ENCODE measurements at places on chromosomes 7 and 10.

DNA sequence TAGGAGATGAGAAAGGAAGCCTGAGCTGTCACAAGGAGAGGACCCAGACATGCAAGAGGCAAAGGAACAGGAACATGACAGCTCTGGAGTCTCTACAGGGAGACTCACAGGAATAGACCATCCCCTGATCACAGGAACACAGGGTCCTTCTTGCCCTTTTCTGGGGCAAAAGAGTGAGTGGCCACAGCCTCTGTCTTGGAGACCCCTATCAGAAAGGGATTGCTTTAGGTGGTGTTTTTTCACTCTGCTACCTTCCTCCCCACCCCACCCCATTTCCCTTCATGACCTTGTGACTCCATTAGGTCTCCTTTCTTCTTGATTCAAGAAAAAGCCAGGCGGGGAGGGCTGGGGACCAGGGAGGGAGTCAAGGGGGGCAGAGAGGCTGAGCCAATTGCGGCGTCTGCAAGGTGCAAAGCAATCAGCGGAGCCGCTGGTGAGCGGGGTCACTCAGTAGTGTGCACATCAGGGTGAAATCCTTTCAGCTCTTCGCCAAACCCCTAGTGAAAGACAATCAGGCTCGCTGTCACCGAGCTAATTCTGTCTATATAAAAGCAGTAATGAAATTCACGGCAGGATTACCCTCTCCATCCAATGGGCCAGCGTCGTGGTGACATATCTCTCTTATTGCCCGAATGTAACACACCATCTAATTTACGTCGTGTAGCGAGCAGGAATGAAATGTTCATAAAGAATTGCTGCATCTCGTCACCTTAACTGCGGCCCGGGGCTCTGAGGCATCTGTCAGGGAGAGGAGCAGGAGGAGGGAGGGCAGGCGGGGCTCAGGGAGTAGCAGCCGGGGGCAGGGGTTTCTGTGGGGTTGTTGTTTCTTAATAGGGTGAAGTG, 31.5 kb upstream of the BTRC start:
- no peak for DNase-seq

GRCh38 chr7:129923709-129924108, 29.1 kb downstream of the UBE2H start:
- no peak for DNase-seq

- peak; percentile 74 for DNase-seq
Measured at GRCh38 chr7:35519971-35520809, 174.7 kb downstream of the HERPUD2 start.

- DNase-seq, result no peak
Measured at GRCh38 chr7:144415858-144416257, 12.4 kb upstream of the NOBOX start.

DNA sequence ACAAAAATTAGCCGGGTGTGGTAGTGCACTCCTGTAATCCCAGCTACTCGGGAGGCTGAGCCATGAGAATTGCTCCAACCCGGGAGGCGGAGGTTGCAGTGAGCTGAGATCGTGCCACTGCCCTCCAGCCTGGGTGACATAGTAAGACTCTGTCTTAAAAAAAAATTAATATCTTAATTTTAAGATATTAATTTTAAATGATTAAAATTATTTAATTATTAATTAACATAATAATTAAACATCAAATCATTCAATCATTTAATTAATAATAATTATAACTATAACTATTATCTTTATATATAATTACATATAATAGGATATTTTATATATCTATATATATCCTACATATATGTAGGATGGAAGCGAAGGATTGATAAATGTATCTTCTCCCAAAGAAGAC, 1.8 kb upstream of the HK1 start:
- no peak for DNase-seq

GRCh38 chr7:20466543-20467021, 135.9 kb downstream of the ITGB8 start:
- DNase-seq, result no peak

GRCh38 chr10:93397020-93397419, 85.1 kb downstream of the MYOF start:
- DNase-seq, result no peak

DNA sequence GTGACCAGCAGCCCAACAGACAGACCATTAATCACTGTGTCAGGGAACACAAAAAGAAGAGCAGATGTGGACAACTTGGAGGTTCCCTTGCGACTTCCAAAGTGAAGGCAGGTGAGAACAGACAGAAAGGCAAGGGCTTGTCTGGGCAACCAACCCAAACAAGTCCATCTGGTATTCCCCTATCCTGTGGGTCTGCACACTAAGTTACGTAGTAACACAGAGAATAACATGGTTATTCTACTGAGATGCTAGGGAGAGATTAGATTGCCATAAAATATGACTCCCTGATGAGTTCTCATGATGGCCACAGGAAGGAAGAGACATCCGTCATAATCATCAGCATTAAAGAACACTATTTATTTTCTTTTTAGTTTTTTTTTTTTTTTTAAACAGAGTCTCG, 252.2 kb downstream of the CALN1 start:
- DNase-seq, result no peak

GRCh38 chr10:43264965-43265798, 1.7 kb downstream of the RASGEF1A start:
- no peak for DNase-seq

DNA sequence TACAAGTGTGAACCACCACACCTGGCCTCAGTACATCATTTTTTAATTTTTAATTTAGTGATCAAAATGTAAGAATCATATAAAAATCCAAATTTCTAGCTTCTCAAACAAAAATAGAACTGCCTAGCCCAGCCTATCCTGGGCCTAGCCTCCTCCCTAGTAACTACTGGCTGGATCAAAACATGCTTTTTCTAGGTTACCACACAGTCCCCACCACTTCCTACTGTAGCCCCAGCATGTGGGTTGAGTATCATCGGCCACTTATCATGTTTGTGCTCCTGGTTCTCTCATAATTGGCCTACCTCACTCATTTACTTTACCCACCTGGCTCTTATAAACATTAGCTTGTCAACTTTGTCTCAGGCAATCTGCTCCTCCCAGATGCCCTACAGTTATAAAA, 52.9 kb downstream of the DNAJC12 start:
- no peak for DNase-seq

- DNase-seq, result no peak
Measured at GRCh38 chr10:34240039-34240438, 575.1 kb downstream of the PARD3 start.

GRCh38 chr10:117217196-117217761, 20.0 kb downstream of the KCNK18 start:
- DNase-seq, result no peak

DNA sequence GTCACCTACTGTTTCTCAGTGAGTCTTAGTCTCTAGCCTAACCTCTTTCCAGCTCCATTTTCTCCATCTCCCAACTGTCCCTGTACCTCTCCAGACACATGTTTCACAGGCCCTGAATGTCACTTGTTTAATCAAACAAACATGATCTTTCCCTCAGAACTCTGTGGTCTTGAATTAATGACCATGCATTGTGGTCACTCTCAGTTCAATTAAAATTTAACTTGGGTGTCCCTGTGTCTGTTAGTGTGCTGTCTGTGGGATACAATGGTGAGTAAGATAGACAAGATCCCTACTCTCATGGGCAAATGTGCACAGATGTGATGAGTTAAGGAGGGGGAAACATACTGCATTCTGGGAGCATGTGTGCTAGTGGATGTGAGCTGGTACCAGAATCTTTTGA, 65.0 kb downstream of the RBM33 start:
- no peak for DNase-seq

DNA sequence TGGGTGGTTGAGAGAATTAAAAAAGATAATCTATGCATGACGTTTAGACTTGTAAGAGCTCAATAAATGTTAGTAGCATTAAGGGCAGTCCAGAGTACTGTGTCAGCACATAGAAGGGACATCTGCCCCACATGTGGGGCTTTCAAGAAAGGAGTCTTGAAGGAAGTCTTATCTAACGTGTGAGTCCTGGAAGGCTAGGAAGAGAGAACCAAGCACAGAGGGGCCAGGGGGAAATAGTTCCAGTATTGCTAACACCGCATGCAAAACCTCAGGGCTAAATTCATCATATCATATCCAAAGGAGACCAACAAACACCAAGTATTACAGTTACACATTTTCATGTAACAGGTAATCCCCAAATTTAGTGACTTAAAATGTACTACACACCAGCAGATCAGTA, 122.7 kb downstream of the AOAH start:
- DNase-seq, result no peak

GRCh38 chr7:37928878-37929277, 8.4 kb downstream of the EPDR1 start:
- no peak for DNase-seq

DNA sequence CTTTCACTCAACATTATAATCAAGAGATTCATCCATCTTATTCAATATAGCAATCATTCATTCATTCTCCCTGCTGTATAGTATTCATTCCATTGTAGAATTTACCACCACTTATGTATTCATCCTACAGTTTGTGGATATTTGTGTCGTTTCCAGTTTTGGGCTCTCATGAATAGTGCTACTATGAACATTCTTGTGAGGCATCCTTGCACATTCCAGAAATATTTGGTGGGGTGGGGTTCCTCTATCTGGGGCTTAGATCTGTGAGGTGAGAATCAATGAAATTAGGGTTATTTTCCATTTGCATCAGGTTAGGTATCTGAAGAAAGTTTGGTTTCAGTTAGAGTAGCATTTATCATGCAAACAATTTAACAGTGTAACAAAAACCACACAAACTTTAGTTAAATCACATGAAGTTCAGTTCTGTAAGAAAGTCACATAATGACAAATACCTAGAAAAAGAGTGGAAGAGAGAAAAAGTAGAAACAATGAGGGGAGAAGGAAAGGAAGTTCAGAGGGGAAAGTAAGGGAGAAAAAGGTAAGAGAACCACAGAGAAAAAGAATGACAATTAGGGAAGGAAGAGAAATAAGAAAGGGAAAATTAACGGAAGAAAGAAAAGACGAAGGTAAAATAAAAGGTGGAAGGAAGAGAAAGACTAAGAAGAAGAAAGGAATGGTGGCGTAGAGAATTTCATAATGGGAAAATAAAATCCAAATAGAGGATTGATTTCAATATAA, 25.3 kb upstream of the CBLL1 start:
- DNase-seq, result no peak

DNA sequence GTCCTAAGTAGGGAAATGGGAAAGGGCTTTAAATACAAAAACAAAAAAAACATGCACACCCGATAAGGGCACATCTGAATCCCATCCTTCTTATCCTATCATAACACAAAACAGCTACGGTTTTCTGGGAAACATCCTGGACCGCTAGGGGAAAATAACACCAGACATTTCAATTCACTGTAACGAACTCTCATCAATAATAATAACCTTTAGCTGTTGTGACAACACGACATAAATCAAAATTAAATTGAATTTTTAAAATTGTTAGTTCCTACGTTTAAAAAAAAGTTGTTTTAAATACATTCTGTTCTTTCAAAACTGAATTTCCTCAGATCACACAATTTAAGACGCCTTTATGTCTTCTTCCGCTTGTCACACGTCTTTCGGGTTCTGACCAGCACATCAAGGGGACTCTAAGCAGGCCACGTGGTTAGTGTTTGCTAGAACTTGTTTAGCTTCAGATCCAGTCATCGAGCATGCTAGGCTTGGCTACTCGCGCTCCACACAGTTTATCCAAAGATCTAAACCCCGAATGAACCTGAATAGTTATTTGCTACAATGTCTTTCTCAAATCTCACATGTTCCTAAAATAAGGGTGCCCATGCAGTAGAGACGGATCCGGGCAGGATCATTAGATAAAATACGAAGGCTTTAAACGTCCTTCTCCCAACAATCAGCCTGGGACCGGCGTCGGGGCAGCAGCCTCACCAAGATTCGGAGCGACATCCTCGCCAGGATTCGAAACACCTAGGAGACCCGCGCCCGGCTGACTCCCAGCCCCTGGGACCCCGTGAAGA, 839 bp downstream of the IKZF5 start:
- DNase-seq, result no peak

GRCh38 chr7:68744036-68744435, 854.2 kb upstream of the AUTS2 start:
- no peak for DNase-seq

All from NT2/D1 (cell line).